ENCODE measurements at places on chromosomes 6 and 20. TPM values are rescaled to one million over a fixed set of nuclear protein-coding genes. Genes with fewer than 3 reads are reported as not detected.
A peak's percentile ranks its signal among the peaks of the same experiment; 100 is the strongest.

GRCh38 chr20:24608926-24609667 lies 139.7 kb downstream of the SYNDIG1 start:
- no peak for DNase-seq
- no peaks in the 10 kb centered on the region for H3K27me3 ChIP-seq
- no peak overlapping the region for H3K4me3 ChIP-seq

DNA sequence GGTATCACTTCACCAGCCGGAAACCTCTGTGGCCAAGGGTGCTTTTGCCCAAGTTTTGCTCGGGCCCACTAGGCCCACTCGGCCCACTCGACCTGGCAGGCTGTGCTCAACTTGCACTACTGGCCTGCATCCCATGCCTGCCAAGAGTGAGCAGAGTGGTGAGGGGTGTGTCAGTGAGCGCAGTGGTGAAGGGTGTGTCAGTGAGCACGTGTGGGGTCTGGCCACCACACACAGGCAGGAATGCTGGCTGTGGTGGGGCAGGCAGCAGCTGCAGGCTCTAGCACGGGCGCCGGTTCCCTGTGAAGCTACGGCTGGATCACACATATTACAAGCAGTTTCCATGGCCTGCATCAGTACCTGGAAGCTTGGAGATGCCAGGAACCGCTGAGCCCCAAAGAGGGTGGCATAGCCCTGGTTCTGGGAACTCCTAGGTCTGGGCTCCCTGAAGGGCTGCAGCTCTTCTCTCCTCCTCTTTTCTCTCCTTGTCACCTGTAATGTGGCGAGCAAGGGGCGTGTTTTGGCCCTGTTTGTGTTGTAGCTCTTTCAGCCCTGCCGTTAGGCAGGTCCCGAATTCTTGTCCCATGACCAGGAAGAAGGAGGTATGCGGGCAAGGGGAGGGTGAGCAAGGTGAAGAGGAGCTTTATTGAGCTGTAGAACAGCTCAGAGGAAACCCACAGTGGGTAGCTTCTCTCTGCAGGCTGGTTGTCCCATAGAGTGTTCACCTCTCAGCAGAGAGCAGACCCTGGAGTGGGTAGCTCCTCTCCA lies 51.0 kb upstream of the CLDN20 start:
- H3K4me3 ChIP-seq, result no peak overlapping the region
- no peaks in the 10 kb centered on the region for H3K4me1 ChIP-seq
- no peak for DNase-seq
- no peaks in the 10 kb centered on the region for H3K36me3 ChIP-seq

DNA sequence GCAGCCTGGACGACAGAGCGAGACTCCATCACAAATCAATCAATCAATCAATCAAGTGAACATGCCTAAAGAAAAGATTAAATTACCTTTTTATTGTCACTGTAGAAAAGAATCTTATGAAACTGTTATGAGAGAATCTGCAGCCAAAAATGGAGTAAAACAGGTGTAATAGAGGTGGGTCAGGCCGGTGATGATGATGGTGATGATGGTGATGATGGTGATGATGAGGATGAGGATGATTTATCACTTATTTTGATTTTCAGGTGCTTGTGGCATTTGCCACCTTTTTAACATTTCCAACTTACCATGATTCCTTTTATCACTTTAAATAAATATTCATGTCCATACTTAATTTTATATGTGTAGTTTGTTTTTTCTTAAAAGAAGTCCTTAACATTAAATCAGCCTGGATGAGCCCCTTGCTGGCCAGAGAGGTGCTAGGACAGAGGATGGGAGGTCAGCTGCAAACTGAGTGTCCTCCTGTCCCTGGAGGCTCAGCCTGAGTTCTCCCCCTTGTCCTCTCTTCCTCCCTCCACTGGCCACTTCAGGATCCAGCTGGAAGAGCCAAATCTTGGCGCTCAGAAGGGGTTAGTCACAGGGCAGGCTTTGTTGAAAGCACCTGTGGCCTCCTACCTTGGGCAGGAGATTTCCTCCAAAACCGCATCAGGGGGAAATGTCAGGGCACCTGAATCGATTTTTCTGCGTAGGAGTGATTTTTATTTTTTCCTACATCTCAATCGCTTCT lies 32.6 kb downstream of the SLC2A10 start:
- H3K36me3 ChIP-seq, result no peaks in the 10 kb centered on the region
- no peak overlapping the region for H3K4me3 ChIP-seq
- H3K27ac ChIP-seq, result no peak overlapping the region
- peaks cover 29% of the 10 kb centered on the region for H3K27me3 ChIP-seq
- DNase-seq, result no peak

DNA sequence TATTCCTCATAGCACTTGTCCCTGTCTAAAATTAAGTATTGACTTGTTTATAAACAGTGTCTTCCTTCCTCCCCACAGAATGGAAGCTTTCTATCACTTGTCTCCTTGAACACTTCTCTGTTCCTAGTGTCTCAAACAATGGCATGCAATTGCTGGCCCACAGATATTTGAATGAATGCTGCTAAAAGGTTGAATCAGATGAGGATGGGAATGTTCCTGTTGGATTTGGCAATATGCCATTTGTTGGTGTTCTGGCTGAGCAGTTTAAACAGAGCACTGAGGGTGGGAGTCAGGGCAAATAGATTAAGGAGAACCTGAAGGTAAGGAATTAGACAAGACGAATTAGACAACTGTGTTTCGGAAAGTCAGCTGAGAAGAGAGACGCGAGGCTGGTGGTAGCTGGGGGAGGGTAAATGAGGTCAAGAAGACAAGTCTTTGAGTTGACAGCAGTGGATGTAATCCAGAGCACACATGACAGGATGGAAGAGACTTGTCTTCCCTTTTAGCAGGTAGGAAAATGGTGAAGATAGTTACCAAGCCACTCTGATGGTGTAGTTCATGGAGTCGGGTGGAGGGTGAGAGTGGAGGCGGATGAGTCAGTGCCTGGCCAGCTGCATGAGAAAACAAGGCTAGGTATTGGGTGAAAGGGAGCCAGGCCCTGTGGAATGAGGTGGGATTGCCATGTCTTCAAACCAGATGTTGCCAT lies 58.3 kb upstream of the GNRH2 start:
- DNase-seq, result no peak
- H3K36me3 ChIP-seq, result peaks cover 40% of the 10 kb centered on the region
- H3K27ac ChIP-seq, result no peak overlapping the region
- peaks cover 44% of the 10 kb centered on the region for H3K4me1 ChIP-seq
- H3K4me3 ChIP-seq, result no peak overlapping the region

- no peak overlapping the region for H3K4me3 ChIP-seq
- H3K4me1 ChIP-seq, result peaks cover 25% of the 10 kb centered on the region
Measured at GRCh38 chr6:136608991-136609390, 58.8 kb upstream of the MAP7 start.

- no peak for DNase-seq
- H3K4me3 ChIP-seq, result no peak overlapping the region
- no peak overlapping the region for H3K27ac ChIP-seq
- peaks cover 15% of the 10 kb centered on the region for H3K4me1 ChIP-seq
- no peaks in the 10 kb centered on the region for H3K36me3 ChIP-seq
Measured at GRCh38 chr20:64223526-64224067, 32.0 kb upstream of the PCMTD2 start.

GRCh38 chr6:162256361-162256760 lies 471.2 kb downstream of the PRKN start:
- H3K4me1 ChIP-seq, result no peaks in the 10 kb centered on the region
- H3K27ac ChIP-seq, result no peak overlapping the region
- DNase-seq, result no peak
- no peaks in the 10 kb centered on the region for H3K27me3 ChIP-seq
- no peaks in the 10 kb centered on the region for H3K36me3 ChIP-seq

- no peak overlapping the region for H3K4me3 ChIP-seq
- no peaks in the 10 kb centered on the region for H3K4me1 ChIP-seq
- no peaks in the 10 kb centered on the region for H3K36me3 ChIP-seq
- H3K27me3 ChIP-seq, result no peaks in the 10 kb centered on the region
- no peak overlapping the region for H3K27ac ChIP-seq
Measured at GRCh38 chr20:7624886-7625285, 315.4 kb downstream of the HAO1 start.

DNA sequence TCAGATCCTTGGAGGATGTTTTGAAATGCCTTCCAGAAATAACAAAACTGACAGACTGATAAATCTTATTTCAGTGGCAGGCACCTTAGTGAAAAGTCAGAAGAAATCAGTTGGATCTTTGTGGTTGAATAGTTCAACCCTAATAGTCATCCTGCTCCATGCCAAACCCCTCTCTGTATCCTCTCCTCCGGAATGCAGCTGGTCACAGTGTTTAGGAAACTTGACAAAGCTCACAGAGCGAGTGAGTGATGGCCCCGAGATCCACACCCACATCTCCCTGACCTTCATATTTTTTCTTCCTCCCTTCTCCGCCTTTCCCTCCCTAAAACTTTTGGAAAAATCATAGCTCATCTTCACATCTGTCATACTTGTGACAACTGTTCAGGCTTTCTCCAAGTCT lies 464.8 kb upstream of the CDH4 start:
- H3K27me3 ChIP-seq, result no peaks in the 10 kb centered on the region
- no peak overlapping the region for H3K27ac ChIP-seq
- no peak for DNase-seq
- no peak overlapping the region for H3K4me3 ChIP-seq
- no peaks in the 10 kb centered on the region for H3K36me3 ChIP-seq
- no peaks in the 10 kb centered on the region for H3K4me1 ChIP-seq

GRCh38 chr6:26613689-26614683 lies 17.2 kb downstream of the ABT1 start:
- H3K4me3 ChIP-seq, result peak overlapping the region; percentile 58
- H3K27ac ChIP-seq, result peak overlapping the region; percentile 71
- H3K4me1 ChIP-seq, result peaks cover 9% of the 10 kb centered on the region
- DNase-seq, result peak; percentile 29
- H3K27me3 ChIP-seq, result peaks cover 34% of the 10 kb centered on the region
- H3K36me3 ChIP-seq, result no peaks in the 10 kb centered on the region

GRCh38 chr6:23590498-23591126 lies 535.4 kb upstream of the NRSN1 start:
- H3K27me3 ChIP-seq, result no peaks in the 10 kb centered on the region
- no peak for DNase-seq

- peak; percentile 55 for DNase-seq
- H3K4me1 ChIP-seq, result peaks cover 26% of the 10 kb centered on the region
- H3K27me3 ChIP-seq, result peaks cover 11% of the 10 kb centered on the region
- no peak overlapping the region for H3K4me3 ChIP-seq
Measured at GRCh38 chr20:2521369-2522305, 12.9 kb upstream of the ZNF343 start.

DNA sequence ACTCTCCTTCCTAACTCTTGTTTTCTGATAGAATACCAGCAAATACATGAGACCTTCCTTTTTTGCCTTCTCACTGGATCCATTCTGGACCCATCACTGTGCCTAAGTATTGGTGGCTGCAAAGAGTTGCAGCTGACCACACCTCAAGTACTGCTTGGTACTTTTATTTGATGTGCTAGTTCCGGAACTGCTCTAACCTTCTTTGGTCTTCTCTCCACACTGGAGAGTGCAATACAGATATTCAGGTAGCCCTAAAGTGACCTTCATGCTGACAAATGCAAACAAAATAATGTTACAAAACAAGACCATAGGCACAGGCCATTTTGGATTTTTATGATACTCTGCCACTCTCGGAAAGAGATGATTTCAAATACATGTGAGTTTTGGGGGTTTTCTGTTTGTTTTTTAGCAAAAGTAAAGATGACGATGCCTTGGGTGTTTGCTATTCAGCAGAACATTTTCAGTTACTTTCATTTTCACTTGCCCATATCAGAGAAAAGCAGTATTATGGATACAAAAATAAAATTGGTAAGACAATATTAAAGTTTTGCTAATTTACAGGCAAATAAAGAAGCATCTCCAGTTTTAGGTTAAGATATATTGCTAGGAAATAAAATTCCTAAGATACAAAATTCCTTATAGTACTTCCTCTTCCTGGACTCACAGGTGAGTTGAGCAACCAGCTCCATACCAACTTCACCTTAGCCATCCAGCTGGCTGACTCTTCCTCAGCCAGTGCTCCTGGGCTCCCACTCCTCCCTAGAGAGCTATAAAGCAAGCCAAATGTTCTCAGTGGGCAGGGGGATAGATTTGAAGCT lies 42.0 kb downstream of the PTPRK start:
- no peaks in the 10 kb centered on the region for H3K36me3 ChIP-seq
- H3K27me3 ChIP-seq, result no peaks in the 10 kb centered on the region
- DNase-seq, result no peak
- H3K4me1 ChIP-seq, result peaks cover 10% of the 10 kb centered on the region
- peak overlapping the region; percentile 87 for H3K27ac ChIP-seq

DNA sequence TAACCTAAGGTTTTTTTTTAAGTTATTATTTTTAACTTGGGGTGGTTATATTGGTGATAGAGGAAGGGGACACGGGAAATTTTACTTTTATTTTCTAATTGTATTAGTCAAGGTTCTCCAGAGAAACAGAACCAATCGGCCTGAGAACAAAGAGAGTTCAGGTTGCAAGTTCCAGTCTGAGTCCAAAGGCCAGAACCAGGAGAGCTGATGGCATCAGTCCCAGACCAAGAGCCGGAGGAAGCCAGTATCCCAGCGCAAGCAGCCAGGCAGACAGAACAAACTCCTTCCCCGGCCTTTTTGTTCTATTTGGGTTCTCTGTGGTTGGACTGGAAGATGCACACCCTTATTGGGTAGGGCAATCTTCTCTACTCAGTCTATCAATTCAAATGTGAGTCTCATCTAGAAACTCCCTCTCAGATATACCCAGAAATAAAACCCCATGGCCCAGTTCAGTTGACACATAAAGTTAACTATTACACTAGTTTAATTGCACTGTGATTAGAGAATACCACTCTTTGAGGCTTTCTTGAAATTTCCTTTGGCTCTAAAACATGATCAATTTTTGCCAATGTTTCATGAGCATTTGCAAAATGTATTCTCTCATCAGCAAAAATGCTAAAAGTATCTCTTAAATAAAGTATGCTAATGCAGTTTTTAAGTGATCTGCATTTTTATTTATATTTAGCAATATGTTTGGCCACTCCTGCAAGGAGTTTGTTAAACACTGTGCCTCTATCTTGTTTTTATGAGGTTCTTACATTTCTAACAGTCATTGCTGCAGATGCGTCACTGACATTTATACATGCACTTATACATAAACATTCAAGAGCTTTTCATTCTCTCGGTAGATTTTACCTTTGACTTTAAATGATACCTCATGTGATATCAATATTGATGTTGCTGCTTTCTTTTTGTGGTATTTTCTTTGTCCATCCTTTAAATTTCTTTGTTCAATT lies 103.2 kb upstream of the SSTR4 start:
- no peaks in the 10 kb centered on the region for H3K27me3 ChIP-seq
- no peaks in the 10 kb centered on the region for H3K4me1 ChIP-seq
- DNase-seq, result no peak
- H3K4me3 ChIP-seq, result no peak overlapping the region

- H3K36me3 ChIP-seq, result no peaks in the 10 kb centered on the region
- H3K27me3 ChIP-seq, result peaks cover 10% of the 10 kb centered on the region
- H3K4me3 ChIP-seq, result no peak overlapping the region
- no peak for DNase-seq
Measured at GRCh38 chr6:759729-760128, 66.8 kb upstream of the EXOC2 start.

- peaks cover 4% of the 10 kb centered on the region for H3K4me1 ChIP-seq
- DNase-seq, result peak; percentile 41
- H3K36me3 ChIP-seq, result no peaks in the 10 kb centered on the region
- H3K4me3 ChIP-seq, result no peak overlapping the region
- H3K27me3 ChIP-seq, result no peaks in the 10 kb centered on the region
Measured at GRCh38 chr20:12012241-12013222, 94.8 kb downstream of the BTBD3 start.

COL20A1 gene
- not detected for total RNA-seq

MICAL1 gene
- 98.3 TPM for total RNA-seq
